Muscle of arm (tissue), 14 donors: ENCODE measurements at places on chromosomes 2 and 18. TPM values are rescaled to one million over a fixed set of nuclear protein-coding genes. Genes with fewer than 3 reads are reported as not detected.

SP9 gene
- not detected for polyA plus RNA-seq

ASPRV1 gene
- polyA plus RNA-seq = 4.6 TPM

TBR1 gene
- not detected for polyA plus RNA-seq

COL4A3 gene
- polyA plus RNA-seq = not detected

SLC4A3 gene
- 7.0 TPM for polyA plus RNA-seq

ELP2 gene
- polyA plus RNA-seq = 78.9 TPM

ALLC gene
- polyA plus RNA-seq = not detected

FEV gene
- not detected for polyA plus RNA-seq

LCT gene
- polyA plus RNA-seq = not detected

PKDCC gene
- polyA plus RNA-seq = 122 TPM

MMADHC gene
- polyA plus RNA-seq = 107 TPM

C2orf80 gene
- not detected for polyA plus RNA-seq

RESP18 gene
- not detected for polyA plus RNA-seq

SERPINB12 gene
- 0.15 TPM for polyA plus RNA-seq

SLC30A3 gene
- polyA plus RNA-seq = 0.18 TPM

AOX1 gene
- polyA plus RNA-seq = 1.4 TPM

PMS1 gene
- polyA plus RNA-seq = 30.9 TPM

HOXD12 gene
- not detected for polyA plus RNA-seq

LRRC30 gene
- polyA plus RNA-seq = 3.3 TPM

NDUFS1 gene
- 42.3 TPM for polyA plus RNA-seq

CIB4 gene
- polyA plus RNA-seq = not detected

OSBPL6 gene
- polyA plus RNA-seq = not detected

IL1B gene
- 3.0 TPM for polyA plus RNA-seq

ACADL gene
- polyA plus RNA-seq = 11.3 TPM

STAT4 gene
- 0.71 TPM for polyA plus RNA-seq

DNAJC27 gene
- polyA plus RNA-seq = 9.5 TPM

IL1R2 gene
- not detected for polyA plus RNA-seq
